Posterior cingulate gyrus (tissue), 11 donors: ENCODE measurements at places on chromosomes 4 and X.

GRCh38 chrX:146433771-146434170 lies 375.8 kb upstream of the CXorf51B start:
- DNase-seq = no peak

GRCh38 chrX:113551919-113552318 lies 711.3 kb upstream of the AMOT start:
- no peak for DNase-seq

DNA sequence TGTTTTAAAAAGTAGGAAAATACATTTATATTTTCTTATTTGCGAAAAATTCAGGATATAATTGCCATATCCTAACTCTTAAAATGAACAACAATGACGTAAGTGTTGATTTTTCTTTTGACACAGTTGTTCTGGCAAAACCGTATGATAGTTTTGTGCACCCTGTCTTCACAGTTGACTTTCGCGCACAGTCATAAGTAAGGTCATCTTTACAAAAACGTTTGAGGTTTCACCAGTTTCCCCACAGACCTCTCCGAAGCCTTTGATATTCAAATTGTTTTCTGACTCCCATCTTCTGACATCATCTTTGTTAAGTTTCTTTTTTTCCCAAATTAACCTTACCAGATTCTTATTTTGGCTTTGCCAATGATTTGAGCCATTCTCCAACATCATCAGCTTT lies 48.1 kb upstream of the ATXN3L start:
- no peak for DNase-seq

GRCh38 chr4:139907001-139907809 lies 241.6 kb downstream of the MGST2 start:
- DNase-seq = no peak

DNA sequence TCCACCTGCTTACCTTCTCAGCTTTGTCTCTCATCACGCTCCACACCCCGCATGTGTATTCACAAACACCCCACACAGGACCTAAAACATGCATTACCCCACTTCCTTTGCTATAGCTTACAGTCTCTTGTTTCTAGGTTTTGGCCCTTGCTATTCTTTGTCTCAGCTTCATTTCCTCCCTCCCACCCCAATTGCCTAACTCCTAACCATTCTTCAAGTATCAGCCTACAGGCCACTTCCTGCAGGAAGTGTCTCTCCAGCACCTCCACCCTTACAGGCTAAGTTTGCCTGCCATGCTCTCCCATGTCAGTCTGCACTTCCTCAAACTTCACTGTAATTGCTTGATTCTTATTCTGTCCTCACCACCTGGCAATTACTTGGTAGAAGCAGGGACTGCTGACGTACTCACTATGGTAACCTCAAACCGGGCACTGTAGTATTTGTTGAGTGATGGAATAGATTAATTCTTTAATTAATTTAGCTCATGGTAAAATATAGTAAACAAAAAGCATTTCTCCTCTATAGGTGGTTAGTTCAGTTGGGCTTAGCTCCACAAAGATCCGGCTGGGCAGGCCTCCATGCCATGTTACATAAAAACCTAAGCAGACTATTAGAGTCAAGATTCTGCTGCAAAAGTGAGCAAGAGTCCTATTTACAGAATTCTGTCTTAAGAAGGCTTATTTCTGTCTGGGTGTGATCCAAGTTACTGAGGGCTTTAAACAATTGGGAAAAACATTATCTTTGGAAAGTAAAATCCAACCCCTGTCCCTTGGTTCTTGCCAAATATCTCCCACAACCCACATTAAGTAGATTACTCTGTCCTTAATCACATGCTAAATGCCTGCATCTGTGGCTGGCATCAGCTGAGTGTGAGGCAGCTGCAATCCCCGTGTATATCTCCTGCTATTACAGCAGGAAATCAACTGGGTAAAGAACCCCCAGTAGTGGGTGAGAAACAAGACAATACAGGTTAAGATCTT lies 124.7 kb upstream of the CPEB2 start:
- no peak for DNase-seq

GRCh38 chr4:169566021-169566818 lies 46.2 kb downstream of the NEK1 start:
- DNase-seq = no peak

DNA sequence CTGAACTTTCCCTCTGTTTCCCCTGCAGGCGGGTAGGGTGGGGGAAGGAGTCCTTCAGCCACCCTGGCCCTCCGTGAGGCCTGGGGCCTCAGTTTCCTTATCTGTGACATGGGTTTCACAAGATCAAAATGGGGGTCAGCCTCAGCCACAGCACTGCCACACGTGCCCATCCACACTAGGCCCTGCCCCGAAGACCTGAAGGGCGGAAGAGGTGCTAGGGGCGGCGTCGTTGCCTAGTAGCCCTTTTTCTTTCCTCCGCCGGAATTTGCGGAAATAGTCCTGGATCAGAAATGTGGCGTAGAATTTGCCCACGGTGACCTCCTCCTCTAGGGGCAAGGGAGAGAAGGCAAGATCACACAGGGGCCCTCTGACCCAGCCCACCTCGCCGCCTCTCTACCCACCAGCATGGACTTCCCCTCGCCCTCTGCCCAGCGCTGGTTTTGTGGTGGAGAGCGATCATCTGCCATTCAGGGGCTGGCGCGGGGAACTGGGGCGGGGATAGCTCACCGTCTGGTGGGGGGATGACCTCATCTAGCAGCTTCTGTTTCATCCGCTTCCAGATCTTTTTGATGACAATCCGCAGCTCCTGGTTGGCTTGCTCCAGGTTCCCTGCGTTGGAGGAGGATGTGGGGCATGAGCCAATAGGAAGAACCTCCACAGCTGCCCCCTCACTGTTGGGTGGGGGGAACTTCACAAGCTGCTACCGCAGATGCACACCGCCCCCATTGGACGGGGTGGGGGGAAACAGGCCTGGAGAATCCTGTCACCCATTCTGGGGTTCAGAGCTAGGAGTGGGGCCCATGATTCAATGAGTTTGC lies 9.7 kb upstream of the SYP start:
- peak; percentile 85 for DNase-seq

DNA sequence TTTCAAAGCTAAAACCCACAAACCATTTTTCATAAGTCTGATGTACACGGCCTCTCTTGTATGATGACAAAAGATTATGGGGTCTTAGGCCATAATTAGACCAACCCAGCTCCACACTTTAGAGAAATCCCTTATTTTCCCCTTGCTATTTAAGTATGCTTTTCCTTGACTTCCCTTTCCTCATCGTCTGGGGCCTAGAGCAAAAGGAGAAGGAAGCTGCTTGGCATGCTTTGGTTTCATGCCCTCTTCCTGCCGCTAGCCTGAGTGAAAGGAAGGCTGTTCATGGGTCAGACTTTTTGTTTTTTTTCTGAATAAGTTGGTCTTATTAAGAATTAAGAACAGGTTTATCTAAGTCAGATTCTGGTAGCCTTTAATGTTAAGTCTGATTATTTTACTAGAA lies 10.6 kb upstream of the RASGEF1B start:
- no peak for DNase-seq

- peak; percentile 60 for DNase-seq
These were observed 28.1 kb upstream of the MAN2B2 start for GRCh38 chr4:6546681-6547447.

GRCh38 chr4:164512124-164512523 lies 241.8 kb upstream of the SMIM31 start:
- DNase-seq = no peak

DNA sequence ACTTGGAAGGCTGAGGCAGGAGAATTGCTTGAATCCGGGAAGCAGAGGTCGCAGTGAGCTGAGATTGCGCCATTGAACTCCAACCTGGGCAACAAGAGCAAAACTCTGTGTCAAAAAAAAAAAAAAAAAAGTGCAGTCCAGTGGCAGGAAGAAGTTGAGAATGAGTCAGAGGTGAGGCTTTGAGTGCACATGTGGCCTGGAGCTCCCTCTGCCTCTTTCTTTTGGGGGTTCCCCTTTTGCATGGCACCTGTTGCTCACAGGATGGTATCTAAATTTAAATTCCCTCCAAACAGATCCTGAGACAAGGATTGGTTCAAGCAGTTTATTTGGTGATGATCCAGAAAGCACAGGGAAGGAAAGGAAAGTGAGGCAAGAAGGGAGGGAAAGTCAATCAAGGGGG lies 151.4 kb upstream of the STX18 start:
- no peak for DNase-seq

DNA sequence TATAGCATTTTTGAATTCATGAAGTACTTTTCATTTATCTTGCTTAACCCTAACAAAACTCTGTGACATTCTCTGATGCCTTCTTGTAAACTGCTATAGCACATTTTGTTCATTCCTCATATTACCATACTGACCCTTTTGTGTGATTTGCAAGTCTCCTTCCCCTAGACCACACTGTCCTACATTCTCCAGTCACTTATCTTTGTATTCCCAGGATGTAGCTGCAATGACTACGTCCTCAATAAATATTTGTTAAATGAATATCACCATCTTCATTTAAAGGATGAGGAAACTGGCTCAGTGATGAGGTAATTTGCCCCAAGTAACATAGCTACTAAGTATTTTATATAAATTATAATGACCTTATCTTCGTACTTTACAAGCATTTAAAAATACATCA lies 11.9 kb downstream of the HUWE1 start:
- no peak for DNase-seq

- no peak for DNase-seq
These were observed 10.6 kb downstream of the UGT2B4 start for GRCh38 chr4:69485130-69485529.

DNA sequence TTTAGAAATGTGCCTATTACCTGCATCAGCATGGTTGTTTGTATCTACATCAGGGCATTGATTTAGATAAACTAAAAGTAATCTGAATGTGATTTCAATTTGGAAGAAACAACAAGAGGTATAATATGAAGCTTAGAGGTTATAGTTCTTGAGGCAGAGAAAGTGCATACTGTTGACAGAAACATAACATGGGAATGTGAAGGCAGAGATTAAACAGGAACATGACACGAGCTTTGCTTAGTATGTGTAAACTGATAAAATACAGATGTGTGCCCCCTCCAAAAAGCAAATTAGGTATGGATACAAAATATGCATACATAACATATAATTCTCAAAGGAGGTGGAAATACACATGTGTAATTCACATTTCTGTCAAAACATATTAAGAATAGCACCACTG lies 1180.2 kb upstream of the ADGRL3 start:
- no peak for DNase-seq

DNA sequence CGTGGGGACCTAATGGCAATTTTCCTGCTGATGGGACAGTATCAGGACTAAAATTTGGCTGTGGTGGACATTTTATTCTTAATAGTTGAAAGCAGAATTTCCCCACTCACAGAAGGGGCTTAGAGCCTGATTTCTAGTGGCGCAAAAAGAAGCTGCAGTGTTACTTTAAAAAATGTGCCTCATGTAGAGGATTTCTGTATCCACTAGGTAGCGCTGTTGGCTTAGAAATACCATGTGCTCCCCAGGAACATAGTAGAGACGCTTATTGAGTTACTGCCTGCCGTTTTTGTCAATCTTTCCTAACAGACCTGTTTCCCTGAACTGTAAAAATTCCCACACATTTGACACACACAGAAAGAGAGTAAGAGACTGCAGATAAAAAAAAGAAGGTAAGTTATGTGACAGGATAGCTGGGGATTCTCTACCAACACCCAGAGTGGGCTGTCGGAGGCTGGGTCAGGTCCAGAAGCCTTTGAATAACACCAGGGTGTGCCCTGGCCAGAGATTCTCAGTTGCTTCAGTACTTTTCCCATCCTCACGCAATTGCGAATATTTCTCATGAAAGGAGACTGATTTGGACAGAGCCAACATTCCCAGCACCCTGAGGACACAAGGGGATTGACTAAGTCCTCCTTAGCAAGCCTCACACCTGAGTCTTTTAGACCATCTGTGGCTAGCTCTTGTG lies 88.4 kb downstream of the ZXDA start:
- no peak for DNase-seq

DNA sequence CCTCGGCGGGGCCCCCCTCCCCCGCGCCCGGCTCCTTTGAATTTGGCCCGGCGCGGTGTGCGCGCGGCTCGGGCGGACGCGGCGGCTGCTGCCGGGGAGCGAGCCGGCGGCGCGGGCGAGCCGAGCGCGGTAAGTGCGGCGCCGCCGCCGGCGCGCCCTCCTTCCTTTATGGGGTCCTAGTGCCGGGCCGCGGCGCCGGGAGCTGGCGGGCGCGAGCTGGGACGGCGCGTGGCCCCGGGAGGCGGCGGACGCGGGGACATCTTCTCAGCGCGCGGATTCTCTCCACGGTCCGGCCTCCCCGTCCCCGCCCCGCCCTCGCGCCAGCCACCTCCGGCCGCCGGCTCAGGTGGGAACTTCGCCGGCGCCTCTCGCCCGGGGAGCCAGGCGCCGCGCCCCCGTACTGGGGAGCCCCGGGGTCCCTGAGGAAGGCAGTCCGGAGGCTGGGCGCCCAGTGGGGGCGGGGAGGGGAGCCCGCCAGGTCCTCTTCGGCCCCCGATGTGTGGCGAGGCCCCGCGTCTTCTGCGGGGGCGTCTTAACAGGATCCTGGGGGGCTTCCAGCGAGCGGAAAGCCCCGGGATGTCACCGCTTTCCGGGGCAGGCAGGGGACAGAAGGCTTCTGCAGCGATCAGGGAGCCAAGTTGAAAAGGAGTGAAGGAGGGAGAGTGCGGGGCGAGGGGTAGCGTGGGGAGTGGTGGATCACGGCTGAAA lies 98.4 kb upstream of the TENM3 start:
- no peak for DNase-seq

- DNase-seq = no peak
These were observed 105.9 kb downstream of the CPZ start for GRCh38 chr4:8698341-8699062.

DNA sequence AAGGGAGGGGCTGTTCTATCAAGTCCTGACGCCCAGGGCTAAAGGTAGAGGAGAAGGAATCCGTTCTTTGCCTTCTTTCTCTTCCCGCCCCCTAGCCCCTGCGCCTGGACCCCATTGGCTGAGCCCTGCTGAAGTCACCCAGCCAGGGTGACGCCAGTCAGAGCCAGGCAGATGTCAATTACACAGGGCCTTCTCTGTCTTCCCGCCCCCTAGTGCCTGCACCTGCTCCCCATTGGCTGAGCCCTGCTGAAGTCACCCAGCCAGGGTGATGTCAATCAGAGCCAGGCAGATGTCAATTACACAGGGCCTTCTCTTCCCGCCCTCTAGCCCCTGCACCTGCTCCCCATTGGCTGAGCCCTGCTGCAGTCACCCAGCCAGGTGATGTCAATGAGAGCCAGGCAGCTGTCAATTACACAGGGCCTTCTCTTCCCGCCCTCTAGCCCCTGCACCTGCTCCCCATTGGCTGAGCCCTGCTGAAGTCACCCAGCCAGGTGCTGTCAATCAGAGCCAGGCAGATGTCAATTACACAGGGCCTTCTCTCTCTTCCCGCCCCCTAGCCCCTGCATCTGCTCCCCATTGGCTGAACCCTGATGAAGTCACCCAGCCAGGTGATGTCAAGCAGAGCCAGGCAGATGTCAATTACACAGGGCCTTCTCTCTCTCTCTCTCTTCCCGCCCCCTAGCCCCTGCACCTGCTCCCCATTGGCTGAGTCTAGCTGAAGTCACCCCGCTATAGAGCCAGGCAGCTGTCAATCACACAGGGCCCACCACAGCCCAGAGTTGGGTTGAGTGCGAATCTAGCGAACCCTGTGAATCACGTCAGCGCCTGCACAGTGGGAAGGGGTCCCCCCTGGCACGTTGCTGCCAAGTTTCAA lies 46.4 kb downstream of the ASMT start:
- DNase-seq = no peak

GRCh38 chr4:151809716-151810115 lies 48.9 kb upstream of the GATB start:
- no peak for DNase-seq

- DNase-seq = no peak
These were observed 8.7 kb upstream of the ITGB1BP2 start for GRCh38 chrX:71292669-71293365.

GRCh38 chr4:19689511-19689910 lies 562.2 kb upstream of the SLIT2 start:
- DNase-seq = no peak

- DNase-seq = no peak
These were observed 612 bp downstream of the CPLX1 start for GRCh38 chr4:825063-825970.

- no peak for DNase-seq
These were observed 484 bp downstream of the CXCL2 start for GRCh38 chr4:74098427-74098994.
